HuH-7.5 (cell line): ENCODE measurements at places on chromosomes 5 and 9.

DNA sequence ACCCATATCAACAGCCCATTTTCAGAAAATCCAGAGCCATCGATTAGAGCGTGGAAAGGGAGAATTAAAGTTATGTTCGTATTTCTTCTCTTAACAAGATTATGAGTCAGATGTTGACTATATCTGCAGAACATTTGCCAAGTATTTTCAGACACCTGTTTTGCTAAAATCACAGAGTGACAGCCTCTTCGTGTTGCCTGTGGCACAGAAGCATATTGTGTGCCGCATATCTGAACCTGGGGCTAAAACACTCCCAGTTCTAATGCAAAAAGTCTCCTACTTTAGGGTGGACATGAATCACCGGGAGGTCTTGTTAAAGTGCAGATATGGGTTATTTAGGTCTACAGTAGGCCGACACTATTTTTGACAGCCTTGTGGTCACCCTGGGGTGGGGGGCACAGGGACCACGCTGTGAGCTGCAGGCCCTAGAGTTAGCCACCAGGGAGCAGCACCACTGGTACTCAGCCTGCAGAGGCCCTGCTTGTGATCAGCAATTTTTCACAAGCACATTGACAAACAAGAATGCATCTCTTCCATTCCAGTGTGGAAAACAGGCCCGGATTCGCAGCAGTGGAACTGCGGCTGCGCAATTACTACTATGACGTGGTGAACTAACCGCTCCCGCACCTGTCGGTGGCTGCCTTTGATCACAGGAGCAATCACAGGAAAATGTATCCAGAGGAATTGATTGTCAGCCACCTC, 93.5 kb downstream of the SYK start:
- no peak for DNase-seq

GRCh38 chr5:136133222-136133921, 727 bp downstream of the SMAD5 start:
- DNase-seq = peak; percentile 23

- DNase-seq = no peak
Measured at GRCh38 chr5:38403877-38404635, 145.7 kb downstream of the EGFLAM start.

GRCh38 chr5:73668486-73669111, 42.6 kb downstream of the ARHGEF28 start:
- no peak for DNase-seq

GRCh38 chr5:154098465-154098864, 59.7 kb downstream of the MFAP3 start:
- no peak for DNase-seq

GRCh38 chr9:110997847-110998246, 40.4 kb downstream of the LPAR1 start:
- no peak for DNase-seq

- DNase-seq = no peak
Measured at GRCh38 chr5:1702318-1702717, 97.3 kb downstream of the MRPL36 start.

GRCh38 chr5:124660229-124661093, 86.0 kb downstream of the ZNF608 start:
- no peak for DNase-seq

DNA sequence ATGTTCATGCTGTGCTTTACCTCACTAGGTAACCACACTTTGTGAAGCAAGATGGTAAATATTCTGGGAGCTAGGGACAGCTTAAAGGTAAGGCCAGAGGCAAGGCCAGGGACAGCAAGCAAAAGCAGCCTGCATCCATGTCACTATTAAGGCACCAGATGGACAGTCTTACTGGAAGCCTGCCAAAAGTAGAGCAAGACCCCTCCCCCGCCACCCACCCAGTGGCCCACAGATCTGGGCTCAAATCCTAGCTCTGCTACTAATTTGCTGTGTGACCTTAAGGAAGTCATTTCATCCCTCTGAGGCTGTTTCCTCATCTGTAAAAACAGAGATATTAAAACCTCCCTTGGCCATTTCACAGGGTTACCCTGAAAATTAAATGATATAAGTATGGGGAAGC, 13.2 kb upstream of the ERMP1 start:
- DNase-seq = no peak

DNA sequence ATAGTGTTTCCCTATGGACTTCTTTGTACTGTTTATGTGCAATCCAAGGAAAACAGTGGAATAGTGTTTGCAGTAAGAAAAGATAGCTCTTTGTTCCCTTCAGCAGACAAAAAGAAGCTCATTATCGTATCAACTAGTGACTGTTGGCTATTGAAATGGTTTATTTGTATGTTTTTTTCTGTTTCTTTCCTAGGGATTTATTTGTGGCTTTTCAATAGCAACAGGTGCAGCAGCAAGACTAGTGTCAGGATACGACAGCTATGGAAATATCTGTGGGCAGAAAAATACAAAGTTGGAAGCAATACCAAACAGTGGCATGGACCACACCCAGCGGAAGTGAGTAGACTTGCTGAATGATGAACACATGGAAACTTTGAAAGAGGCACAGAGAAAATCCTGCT, 65.1 kb downstream of the SLC44A1 start:
- DNase-seq = no peak

DNA sequence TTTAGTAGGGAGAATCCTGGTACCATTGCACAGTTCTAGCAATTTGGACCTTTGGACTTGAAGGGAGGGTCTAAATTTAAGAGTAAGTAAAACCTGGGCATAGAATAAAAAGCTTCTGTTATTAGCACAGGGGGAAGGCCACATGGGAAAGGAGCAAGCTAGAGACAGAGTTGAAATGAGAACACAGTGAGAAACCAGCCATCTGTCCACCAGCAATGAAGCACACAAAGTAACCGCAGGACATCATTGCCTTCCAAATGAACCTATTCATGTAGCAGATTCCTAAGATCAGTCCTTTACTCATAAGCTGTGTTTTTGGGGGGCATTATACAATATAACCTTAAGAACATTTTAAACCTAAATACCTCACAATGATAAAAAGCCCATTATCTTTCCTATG, 407.4 kb downstream of the HCN1 start:
- DNase-seq = no peak

- no peak for DNase-seq
Measured at GRCh38 chr5:84433461-84433860, 48.8 kb upstream of the EDIL3 start.

DNA sequence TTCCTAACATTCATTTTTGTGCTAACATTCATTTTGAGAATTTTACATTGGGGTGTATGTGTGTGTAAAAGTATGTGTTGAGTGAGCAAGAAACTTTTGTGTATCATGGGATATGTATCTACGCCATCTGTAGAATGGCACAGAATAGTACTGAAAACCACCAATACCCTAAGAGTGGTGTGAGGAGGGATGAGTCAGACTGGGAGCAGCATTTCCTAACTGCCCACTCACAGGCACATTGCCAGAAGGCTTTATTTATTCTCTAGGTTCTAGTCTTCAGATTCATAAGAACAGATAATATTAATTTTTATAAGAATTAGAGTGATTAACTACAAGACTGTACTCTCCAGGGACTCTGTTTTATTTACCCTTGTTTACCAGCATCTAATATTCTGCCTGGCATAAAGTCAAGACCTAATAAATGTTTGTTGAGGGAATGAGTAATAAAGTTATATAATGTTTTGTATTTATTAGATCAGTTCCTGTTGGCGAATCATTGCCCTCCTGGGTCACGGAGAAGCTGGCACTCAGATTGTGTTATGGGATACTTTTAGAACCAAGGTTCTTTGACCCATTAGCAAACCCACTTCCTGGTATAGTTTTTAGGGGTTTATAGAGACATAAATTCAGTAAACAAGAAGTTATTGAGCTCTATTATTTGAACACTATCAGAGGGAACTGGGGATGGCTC, 159.1 kb upstream of the PPP2R2B start:
- DNase-seq = no peak

DNA sequence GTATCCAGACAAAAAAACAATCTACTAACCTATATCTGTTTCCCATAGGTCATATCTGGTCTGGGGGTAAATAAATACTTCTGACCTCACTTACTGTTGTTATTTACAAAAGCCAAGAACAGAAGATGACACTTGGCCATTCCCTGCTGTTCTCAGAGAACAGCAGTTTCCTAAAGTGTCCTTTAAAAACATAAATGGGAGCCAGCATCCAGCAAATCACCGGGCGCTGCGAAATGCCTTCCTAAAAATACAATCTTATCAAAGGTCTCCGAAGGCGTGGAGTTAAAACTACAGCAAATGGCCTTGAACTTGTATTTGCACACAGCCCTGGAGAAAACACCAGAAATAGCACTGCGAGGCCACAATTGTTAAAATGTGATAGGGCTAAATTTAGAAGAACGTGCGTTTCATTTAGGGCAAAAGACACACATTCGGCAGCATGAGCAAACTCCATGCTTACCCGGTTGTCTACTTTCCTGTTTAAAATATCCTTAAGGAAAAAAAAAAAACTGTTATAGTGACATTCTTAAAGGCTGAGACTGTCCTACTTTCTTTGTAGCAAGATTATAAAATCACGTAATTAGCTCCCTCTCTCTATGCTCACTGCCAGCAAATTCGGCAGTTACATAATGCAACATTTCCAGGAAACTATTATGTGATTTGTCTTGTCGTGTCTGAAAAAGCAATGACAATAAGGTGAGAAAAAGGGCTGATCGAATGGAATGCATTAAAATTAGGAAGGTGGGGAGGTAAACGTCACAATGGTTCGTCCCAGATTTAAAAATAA, 1.5 kb downstream of the NFIL3 start:
- peak; percentile 59 for DNase-seq

GRCh38 chr5:149799119-149799623, 69.1 kb downstream of the PPARGC1B start:
- DNase-seq = peak; percentile 14

GRCh38 chr5:124962735-124963134, 216.3 kb upstream of the ZNF608 start:
- no peak for DNase-seq

DNA sequence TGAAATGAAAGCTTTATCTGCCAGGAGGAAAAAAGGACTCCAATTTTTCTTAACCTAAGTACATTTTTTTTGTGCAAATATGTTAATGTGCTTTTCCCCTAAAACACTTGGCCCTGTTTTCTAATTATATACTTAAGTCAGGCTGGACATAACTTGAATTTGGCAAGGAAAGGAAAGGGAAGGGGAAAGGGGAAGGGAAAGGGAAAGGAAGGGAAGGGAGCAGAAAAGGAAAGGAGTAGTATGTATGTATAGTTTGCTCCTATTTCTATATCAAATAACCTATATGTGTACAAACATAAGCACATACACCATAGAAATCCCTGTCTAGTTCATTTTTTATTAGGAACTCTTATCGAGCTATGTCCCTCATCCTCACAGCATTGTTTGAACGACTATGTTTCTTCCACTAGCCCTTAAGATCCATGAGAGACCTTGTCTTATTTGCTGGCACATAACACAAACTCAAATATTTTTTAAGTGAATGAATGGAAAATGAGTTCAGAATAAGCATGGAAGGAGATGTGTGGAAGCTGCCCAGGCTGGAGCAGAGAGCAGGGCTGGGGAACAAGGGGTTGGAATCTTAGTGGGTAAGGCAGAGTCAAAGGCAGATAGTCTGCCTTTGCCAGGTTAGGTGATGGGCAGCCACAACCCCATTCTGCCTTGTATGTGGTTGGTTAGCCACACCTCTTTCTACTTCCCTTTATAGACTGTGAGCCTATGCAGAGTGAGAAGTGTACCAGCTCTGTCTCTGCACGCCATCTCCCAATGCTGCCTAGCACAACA, 70.0 kb downstream of the KLHL3 start:
- DNase-seq = no peak

DNA sequence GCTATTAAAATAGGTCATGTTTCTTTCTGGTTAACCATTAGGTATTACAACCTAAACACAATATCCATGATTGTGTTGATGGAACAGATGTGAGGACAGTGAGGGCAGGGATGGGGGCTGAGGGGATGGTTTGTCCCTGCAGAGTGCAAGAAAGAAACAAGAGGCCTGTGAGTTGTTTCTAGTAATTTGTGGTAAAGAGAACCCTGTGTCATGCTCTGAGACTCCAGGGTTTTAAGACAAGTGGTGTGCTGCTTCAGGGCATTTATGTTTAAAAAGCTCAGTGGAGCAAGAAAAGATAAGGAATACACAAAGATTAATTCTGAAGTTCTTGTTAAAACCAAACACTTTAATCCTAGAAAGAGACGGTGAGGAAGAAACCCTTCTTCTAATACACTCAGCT, 656.5 kb downstream of the TLE1 start:
- no peak for DNase-seq

GRCh38 chr9:127451608-127451857, 223 bp downstream of the LRSAM1 start:
- no peak for DNase-seq

GRCh38 chr5:141605523-141606277, 13.1 kb downstream of the DIAPH1 start:
- DNase-seq = no peak

GRCh38 chr5:173909199-173909598, 21.1 kb downstream of the CPEB4 start:
- DNase-seq = no peak

- DNase-seq = no peak
Measured at GRCh38 chr9:77909306-77909705, 122.3 kb downstream of the GNAQ start.

DNA sequence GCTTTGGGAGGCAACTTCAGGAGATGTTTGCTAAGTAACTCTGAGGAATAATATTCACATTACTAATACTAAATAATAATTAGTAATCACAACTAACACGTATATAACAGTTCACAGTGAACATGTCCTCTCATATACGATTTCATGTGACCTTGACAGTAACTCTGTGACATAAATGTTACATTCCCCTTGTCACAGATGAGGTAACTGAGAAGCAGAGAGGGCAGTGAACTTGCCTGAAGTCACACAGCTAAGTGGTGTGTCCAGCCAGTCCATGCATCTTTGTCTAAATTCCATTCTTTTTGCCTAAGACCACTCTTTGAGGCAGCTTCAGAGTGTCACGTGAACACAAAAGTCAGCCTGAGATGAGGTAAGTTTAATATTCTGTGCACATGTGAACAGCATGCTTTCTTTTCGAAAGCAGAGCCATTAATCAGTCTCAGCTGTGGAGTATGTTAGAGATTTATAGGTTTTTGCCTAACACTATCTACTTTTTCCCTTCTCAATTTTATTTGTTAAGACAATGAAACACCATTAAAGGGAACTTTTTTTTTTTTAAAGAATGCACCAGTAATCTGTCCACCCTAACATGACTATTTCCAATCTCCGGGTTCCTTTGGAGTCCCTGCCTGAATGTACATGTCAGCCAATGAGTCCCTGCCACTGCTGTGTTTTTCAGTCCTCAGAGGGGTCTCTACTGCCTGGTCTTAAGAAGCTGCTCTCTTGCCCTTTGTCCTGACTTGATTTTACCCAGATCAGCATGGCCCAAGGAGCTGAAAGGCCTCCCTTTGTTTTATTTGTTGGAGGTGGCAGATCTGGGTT, 43.5 kb downstream of the SH3PXD2B start:
- DNase-seq = no peak

GRCh38 chr9:83520292-83520691, 17.9 kb downstream of the FRMD3 start:
- DNase-seq = no peak

GRCh38 chr5:107604990-107605389, 65.7 kb downstream of the EFNA5 start:
- no peak for DNase-seq
